ENCODE measurements at places on chromosomes 1 and 21.

GRCh38 chr1:37410815-37411214 is 63.6 kb upstream of the ZC3H12A start:
- no peak for DNase-seq

DNA sequence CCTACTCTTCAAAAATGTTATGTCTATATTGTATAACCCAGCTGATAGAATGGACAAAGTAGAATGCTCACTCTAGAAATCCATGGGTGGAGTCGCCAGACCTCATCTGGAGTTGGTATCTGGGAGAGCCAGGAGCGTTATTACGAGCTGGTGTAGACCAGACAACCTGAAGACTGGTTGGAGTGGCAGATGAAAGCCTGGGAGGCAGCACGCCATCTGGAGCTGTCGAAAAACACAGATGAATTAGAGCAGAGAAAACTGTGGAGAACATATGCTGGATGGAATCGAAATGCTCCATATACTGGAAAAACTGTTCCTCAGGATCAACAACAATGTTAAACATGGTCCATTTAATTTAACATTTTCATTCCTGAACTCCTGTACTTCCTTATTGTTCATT is 333.6 kb downstream of the KCTD3 start:
- DNase-seq: peak; percentile 60

DNA sequence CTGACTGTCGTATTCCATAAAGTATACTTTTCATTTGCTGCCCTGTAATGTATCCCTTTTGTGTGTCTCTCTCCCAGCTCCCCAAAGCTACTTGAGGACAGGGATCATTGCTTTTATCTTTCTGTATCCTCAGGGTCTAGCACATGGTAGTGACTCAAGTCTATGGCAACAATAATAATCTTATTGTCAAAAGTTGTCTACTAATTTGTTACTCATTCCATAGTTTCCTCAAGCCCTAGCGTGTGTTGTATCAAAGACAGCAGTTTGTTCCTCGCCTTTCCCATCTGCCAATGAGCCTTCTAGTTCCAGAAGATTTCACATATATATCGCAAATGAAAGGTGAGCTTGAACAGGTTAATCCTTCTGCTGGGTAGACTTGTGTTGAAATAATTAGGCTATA is 9.8 kb upstream of the SLC30A1 start:
- DNase-seq: no peak

GRCh38 chr1:245715291-245715701 is 560.5 kb downstream of the KIF26B start:
- no peak for DNase-seq

DNA sequence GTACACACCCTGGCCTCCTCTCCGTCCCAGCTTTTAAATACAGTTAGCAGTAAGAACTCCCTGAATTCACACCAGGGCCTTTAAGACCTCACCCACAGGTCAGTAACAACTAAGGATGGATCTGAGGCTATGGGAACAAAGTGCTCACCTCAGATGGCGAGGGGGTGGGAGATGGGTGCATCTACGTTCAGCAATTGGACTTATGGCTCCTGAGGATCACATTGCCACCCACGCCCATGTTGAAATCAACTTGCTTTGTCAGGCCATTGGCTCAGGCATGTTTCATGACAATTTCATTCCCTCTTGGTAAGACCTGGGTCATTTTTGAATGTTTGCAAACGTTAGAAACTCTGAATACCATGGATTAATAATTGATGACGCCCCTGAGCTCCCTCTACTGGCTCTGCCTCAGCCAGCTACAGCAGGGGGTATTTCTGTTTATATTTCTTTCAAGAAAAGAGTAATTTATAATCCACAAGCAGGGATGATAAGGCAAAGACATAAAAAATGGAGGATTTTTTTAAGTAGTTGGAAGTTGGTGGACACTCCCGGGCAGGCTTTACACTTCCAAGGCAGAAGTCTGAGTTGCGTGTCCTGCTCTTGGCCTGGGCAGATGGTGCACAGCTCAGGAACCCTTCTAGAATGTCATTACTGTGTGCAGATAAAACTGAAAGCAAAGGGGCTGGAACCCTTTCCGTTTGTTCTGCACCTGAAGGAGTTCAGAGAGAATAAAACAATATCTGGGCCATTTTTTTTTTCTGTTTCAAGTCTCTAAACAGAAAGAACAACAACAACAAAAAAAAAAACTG is 13.7 kb upstream of the LBR start:
- DNase-seq: no peak

DNA sequence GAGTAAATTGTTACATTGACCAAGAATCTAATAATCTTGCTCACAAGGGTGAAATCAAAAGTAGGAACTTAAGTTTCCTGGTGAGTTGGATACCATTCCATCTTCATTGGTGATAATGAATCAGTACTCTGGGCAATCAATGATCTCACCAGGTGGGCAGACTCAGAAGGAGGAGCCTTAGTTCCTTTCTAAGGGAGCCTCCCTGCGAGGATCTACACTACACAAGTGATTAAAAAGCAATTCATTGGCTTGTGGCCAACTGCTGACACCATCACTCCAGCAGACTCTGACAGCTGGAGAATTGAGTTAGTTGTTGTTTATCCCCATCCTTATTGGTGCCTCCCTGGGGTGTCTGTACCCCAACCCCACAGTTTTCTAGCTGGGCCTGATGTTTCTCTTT is 84.1 kb upstream of the VANGL1 start:
- peak; percentile 36 for DNase-seq

GRCh38 chr1:19625291-19625937 is 18.7 kb upstream of the NBL1 start:
- no peak for DNase-seq

DNA sequence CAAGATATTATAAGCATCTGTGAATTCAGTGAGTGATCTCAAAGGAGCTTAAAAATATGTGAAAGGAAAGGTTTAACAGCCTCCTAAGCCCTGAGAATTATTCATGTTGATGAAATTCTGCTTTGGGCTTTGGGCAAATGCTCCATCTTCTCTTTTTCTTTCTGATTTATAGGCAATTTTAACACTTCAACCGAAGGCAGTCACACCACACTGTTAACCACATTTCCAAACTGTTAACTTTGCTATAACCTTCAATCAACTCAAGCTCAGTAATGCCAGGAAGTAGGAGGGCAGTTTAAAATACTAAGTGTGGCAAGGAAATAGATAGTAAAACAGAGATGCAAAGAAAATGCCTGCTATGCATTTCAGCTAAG is 54.4 kb upstream of the NEK7 start:
- no peak for DNase-seq

- no peak for DNase-seq
These were observed 132.9 kb downstream of the PATJ start for GRCh38 chr1:61875198-61875597.

DNA sequence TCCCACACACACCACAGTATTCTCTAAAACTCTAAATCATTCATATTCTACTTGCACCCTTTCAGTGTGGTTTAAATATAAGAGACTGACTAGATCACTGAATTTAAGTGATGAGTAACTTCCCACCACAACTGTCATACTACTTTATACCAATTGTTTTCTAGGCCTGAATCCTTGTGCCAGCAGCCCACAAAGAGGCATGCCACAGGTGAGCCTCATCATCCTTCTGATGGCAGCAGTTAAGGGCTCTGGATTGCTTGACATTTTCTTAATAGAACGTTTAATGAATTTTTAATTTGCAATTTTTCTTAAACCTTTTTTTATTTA is 9.6 kb downstream of the C1orf105 start:
- no peak for DNase-seq

- no peak for DNase-seq
These were observed 103.4 kb upstream of the TIAM1 start for GRCh38 chr21:31447505-31447904.

- DNase-seq: no peak
These were observed 66.4 kb downstream of the LMX1A start for GRCh38 chr1:165290148-165290547.

GRCh38 chr1:13812456-13813397 is 112.7 kb downstream of the PRDM2 start:
- DNase-seq: no peak

GRCh38 chr1:39692152-39693074 is 1.2 kb upstream of the HPCAL4 start:
- peak; percentile 80 for DNase-seq

DNA sequence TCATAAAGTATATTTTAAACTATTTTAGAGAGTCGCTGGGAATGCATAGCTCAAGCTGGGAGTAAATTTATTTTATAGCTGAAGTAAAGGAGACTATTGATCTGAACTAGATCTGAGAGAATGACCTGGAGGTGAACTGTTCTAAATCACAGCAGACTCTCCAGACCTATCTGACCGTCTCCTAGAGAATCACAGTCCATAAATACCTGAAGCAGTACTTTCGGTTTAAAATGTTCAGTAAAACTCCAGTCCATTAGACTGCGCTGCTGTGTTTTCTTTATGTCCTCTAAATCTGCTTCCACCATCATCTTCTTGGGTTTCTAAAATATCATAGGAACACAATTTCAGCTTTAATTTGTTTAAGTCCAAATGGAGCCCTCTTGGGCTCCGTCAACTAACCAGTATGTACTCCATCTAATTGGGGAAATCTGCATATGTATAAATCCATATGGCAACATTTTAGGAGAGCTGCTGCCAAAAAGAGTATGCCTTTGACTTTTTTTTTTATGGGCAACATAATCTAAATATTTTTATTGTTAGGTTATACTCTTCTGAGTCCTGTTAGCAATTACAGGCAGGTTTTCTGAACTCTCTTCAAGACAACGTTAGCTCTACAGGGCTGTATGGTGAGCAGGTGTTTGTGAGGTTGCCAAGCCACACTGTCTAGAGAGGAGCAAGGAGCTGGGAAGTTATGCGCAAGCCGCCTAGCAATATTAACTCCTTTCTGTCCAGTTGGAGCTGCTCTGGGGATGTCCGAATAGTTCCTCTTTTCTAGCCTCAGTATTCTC is 111.2 kb downstream of the SPAG17 start:
- DNase-seq: peak; percentile 25

DNA sequence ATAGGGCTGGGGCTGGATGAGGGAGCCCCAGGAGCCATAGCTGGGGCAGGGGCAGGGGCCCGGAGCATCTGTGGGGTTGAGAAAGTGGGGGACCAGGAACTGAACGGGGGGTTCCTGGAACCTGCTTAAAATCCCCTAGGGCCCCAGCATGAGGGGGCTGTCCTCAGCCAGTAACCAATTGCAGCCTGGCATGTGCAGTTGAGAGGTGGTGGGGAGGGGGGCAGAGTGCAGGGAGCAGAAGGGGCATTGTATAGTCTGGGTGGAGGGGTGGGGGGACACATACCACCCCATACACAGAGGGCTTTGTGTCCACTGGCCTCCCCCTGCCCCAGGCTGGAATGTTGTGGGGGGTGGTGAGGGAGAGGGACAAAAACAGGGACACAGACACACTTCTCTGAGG is at the start of gene MPZ:
TSS of gene MPZ (minus strand) at position 101 of the 400 bp plus-strand sequence. CDS start at position 38, 63 bp downstream.
- no peak for DNase-seq

DNA sequence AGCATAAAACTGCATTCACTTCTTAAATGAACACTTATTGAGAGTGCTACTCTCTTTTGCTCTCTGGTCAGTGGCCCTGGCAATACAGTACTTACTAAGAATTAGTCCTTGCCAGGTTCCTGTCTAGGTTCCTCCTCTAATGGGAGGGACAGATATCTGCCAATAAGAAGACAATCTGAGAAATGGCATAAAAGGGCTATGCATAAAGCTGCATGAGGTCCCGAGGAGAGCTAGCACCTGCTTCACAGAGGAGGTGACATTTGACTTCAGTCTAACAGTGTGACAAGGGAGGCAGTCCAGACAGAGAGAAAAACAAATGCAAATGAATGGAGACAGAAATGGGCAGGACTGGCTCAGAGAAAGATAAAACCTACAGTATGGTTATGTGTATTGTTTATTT is 357.1 kb upstream of the SGIP1 start:
- DNase-seq: no peak

Data from brain (organoid and tissue), 16 donors.